ENCODE measurements at places on chromosomes 2 and 18.

DNA sequence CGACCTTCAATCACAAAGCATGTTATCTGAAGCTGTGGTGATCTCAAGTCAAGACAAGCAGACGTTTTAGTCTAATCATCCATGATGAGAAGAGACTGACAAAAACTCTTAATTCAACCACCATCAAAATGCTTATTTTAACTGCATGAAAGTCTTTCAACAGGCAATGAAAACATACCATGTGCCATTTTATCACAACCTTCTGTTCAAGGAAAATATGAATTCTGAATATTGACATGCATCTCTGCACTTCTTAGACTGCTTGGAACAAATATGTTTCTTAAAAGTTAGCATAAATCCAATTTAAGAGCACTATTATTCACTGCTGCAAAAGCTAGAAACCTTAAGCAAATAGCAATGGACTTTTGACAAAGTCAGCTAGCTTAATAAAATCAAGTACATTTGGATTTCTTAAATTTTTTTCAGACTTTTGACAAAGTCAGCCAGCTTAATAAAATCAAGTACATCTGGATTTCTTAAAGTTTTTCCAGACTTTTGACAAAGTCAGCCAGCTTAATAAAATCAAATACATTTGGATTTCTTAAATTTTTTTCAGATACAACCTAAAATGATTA is 70.9 kb downstream of the OLA1 start:
- no peak for DNase-seq

DNA sequence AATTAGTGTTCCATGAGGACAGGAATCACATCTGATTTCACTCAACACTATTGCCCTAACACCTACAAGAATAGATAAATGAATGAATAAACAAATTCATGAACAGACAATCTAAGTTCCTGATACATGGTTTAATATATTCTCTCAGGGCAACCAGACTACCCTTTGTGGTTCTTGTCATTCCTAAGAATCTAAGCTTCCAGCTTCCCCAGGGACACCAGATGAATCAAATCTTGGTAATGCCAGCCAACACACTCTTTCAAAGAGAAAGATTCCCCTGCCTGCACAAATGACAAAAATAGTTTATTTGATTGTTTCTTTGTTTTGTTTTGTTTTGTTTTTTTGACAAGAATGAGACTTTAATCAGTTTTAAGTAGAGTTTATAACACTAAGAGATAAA is 237.5 kb upstream of the CHAC2 start:
- no peak for DNase-seq

- no peak for DNase-seq
These were observed 80.4 kb downstream of the ARHGEF4 start for GRCh38 chr2:130917006-130917688.

- DNase-seq, result peak; percentile 19
These were observed 1.6 kb downstream of the ST8SIA3 start for GRCh38 chr18:57353940-57354461.

DNA sequence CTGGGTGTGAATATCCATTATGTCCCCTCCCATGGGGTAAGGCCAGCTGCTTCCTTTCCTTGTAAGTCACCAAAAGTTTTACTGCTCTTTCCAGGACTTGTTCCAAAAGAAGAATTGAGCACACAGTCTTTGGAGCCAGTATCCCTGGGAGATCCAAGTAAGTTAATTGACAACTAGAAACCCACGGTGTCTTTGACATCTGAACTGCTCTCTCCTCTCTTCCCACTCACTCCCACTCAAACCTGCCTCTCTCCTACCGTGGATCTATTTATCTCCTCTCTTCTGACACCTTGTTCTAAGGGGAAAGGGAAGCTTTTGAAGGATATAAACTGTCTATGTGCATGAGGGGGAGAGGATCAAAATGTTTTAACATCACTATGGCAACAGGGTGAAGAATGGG is 86.7 kb downstream of the VIT start:
- no peak for DNase-seq

DNA sequence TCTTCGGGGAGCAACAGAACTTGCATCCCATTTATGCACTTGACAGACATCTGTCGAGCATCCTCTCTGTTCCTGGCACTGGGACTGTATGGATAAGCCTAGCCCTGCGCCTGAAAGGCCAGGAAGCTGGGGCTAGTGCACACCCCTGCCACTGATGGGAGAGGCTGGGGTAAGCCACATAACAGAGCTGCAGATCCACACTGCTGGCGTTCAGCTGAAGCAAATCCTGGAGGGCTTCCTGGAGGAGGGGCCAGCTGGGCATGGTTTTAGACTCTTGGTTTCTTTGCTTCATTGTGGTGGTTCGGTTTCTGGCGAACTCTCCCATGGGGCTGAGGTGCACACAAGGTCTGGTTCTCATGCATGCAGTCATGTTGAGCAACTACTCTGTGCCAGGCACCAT is 45.5 kb upstream of the FOSL2 start:
- no peak for DNase-seq

DNA sequence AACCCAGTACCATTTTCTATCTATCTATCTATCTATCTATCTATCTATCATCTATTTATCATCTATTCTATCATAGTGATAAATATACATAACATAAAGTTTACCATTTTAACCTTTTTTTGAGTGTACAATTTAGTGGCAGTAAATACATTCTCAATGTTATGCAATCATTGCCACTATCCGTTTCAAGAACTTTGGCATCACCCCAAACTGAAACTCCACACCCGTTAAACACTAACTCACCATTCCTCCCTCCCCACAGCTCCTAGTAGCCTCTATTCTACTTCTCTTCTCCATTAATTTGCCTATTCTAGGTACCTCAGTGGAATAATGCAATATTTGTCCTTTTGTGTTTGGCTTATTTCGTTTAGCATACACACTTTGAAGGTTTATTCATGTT is 82.5 kb upstream of the KCNE4 start:
- no peak for DNase-seq

GRCh38 chr2:112136096-112136495 is 2.1 kb upstream of the FBLN7 start:
- no peak for DNase-seq

DNA sequence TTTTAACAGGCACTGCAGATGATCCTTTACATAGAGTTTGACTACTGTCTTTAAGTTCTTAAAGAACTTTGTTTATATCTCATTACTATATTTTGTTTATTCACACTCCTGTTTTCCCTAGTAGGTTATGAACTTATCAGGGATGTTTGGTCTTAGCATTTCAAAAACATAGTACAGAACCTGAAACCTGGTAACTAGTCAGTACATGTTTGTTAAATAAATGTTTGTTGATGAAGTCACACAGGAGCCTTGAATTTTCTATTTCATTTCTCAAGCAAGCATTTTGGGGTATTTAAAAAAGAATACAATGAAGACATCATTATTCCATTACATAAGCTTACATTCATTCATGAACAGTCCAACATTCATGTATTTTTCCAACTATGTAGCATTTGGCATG is 280.3 kb upstream of the ZSWIM2 start:
- DNase-seq, result no peak

GRCh38 chr2:30866974-30867373 is 59.7 kb upstream of the CAPN13 start:
- no peak for DNase-seq

- DNase-seq, result no peak
These were observed 9.4 kb downstream of the MLPH start for GRCh38 chr2:237496428-237496827.

DNA sequence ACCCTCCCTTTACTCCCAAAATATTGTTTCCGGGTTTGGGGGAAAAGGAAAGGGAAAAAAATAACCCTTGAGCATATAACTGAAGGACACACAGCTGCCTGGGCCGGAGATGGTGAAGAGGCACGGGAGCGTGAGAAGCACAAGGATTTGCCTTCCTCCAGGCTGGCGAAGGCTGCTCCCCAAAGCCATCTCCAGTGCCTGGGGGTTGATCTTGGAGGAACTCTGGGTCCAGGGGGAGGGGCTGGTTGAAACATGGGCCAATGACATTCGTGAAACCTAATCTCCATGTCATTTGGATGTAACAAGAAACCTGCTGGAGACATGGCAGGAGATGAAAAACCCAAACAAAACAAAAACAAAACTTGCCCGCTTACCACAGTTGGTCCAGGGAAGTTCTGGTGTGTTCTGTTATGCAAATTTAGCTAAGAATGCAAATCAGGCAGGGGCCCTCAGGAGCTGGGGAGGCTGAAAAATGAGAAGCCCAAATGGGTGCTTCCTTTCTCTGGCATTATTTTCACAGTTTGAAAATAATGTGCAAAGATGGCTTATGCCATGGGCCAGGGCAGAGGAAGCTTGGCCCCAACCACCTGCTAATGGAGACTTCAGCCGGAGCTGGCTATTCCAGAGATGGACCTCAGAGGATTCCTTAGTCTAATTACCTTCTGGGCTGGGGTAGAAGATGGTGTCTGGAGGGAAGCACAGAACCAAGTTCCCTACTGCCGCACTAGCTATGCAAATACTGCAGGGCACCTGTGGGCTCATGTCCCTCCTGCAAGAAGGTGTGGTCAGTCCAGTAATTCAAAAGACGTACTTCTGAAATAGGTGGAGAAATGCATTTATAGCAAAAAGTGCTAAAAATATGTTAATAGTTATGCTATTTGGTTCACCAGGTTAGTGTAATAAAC is 180.9 kb downstream of the BCL2 start:
- peak; percentile 38 for DNase-seq

- DNase-seq, result no peak
These were observed 122.9 kb downstream of the ZNF521 start for GRCh38 chr18:25229081-25229480.

- DNase-seq, result no peak
These were observed 122.9 kb upstream of the UNC80 start for GRCh38 chr2:209648714-209649113.

- DNase-seq, result no peak
These were observed 40.3 kb downstream of the PLA2R1 start for GRCh38 chr2:160022162-160022561.

GRCh38 chr2:232781765-232782164 is 5.4 kb upstream of the KCNJ13 start:
- DNase-seq, result peak; percentile 85

- no peak for DNase-seq
These were observed 189.3 kb downstream of the HDAC4 start for GRCh38 chr2:239211396-239212094.

DNA sequence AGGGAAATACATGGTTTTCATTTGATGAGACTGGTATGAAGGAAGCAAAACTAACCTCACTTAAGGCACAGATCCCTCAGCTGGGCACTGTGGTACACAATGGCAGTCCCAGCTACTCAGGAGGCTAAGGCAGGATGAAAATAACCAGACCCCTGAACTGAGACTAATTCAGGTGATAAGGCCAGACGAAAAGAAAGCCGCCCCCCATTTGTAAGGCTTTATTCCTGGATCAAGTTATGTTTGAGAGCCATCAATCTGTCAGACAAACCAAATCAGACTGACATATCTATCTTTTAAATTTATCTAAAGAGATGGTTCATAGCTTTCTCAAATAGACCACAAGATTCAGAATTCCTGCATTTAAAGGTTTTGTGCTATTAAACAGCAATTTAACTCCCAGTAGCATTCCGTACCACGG is 4.1 kb downstream of the SRSF7 start:
- no peak for DNase-seq

GRCh38 chr2:40824278-40824677 is 372.4 kb upstream of the SLC8A1 start:
- DNase-seq, result no peak

- no peak for DNase-seq
These were observed 48.2 kb downstream of the CABYR start for GRCh38 chr18:24187049-24187448.

GRCh38 chr2:198309673-198310280 is 505.4 kb downstream of the PLCL1 start:
- DNase-seq, result peak; percentile 67

- DNase-seq, result no peak
These were observed 147.2 kb downstream of the DTNA start for GRCh38 chr18:34857320-34857719.

- DNase-seq, result no peak
These were observed 31.9 kb downstream of the NFATC1 start for GRCh38 chr18:79427368-79428225.

DNA sequence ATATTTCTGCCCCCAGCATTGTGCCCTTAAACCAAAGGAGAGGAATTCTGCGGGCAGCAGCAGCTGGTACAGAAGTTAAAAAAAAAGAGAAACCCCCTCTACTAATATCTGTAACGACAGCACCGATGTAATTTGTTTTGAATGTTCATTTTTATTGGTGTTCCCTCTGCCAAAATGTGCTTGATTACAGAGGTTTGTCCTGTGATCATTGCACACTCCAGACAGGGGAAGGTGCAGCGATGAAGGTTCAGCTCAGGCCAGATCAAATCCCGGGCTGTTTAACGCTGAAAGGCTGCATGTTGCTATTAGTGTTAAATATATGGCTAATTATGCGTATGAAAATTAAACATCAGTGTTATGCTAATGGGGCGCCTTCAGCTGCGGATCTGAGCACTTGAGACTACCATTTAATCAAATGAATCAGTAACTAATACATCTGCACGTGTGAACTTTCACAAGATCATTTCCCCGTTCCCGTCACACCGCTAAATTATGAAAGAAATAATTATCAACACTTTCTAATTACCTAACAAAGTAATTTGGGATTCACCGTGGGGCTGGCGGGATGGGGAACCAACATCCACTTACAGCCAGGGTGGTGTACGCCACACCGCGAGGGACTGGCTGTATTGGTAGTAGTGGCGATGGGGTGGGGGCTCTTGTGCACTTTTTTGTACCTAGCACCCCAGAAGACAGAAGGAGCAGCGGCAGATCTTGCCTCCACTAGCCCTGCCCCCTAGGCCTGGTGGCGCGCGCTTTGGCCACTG is 1.5 kb upstream of the DLX1 start:
- DNase-seq, result no peak
